ENCODE measurements at places on chromosomes 16 and 17. TPM values are rescaled to one million over a fixed set of nuclear protein-coding genes. Genes with fewer than 3 reads are reported as not detected.

DNA sequence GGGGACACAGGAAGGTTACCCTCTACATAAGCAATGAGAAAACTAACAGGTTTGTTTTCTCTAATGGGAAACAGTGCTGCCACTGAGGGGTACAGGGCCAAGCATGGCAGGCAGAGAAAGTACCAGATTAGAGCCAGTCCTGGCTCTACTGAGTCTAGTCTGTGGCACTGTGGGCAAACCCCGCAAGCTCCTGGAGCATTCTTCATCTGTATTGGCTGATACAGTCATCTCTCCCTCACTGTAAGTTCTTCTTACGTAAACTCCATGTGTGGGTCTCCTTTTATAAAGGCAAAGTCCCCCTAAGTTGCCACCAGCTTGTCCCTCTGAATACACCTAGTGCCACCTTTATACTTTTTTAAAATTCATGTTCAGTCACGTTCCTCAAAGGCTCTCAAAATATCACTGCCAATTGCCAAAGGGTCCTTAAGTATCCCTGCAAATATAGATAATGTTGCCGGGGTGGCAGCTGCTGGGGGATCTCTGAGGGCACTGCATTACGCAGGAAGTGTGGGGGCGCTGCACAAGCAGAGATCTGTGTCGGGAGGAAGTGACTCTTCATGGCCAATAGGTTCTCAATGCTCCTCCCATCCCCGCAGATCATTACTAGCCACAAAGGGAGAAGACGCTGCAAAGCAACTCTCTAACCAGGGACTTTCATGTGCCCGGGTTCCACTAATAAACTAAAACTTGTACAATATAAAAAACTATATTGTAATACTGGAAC lies 18.8 kb downstream of the XPO6 start:
- peak overlapping the region; percentile 83 for H3K27ac ChIP-seq
- no peak overlapping the region for H3K4me3 ChIP-seq
- no peaks in the 10 kb centered on the region for H3K27me3 ChIP-seq
- H3K4me1 ChIP-seq, result peaks cover 86% of the 10 kb centered on the region

DBNDD1 gene
- total RNA-seq, result 1.3 TPM

TLCD3B gene
- not detected for total RNA-seq

TNP2 gene
- total RNA-seq, result not detected

ADAD2 gene
- total RNA-seq, result 7.7 TPM
